ENCODE measurements at places on chromosomes 7 and 10.

DNA sequence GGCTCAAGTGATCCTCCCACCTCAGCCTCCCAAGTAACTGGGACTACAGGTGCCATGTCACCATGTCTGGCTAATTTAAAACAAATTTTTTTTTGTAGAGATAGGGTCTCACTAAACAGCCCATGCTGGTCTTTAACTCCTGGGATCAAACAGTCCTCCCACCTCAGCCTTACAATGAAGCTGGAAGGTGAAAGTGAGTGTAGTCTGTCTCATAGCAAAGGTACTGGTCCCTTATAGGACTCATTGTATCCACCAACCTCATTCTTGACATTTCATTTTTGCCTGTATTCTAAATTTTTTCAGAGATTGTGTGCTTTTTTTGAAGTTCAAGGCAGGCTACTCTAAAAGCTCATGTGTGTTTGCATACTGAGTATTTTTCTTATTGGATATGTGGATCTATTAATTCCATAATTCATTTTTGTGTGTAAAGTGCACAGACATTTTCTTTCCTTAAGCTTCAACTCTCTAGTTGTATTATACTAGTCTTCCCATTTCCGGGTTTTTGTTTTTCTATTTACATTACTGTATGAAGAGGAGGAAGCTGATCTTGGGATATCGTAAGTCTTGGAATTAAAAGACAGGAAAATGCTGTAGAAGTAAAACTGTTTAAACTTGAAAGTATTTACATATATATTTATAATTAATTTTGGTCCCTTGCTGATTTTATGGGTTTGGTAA, 13.3 kb downstream of the KMT2E start:
- DNase-seq, result no peak

DNA sequence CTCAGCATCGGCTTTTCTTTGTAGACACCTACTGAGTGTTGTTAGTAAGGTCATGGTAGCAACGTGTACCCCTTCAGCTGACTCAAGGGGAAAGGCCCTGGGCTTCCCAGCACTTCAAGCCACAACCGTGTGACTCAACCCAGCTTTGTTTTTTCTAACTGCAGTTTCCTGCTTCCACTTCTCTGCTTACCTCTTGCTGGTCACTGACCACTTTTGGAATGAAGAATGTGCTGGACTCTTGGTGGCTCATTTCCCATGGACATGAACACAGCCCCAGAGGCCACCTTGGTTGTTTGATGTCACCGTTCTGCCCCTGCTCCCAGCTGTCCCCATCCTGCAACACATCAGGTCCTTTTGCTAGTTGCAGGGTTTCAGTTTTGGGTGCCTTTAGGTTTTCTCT, 69.5 kb upstream of the ZNF438 start:
- DNase-seq, result no peak

DNA sequence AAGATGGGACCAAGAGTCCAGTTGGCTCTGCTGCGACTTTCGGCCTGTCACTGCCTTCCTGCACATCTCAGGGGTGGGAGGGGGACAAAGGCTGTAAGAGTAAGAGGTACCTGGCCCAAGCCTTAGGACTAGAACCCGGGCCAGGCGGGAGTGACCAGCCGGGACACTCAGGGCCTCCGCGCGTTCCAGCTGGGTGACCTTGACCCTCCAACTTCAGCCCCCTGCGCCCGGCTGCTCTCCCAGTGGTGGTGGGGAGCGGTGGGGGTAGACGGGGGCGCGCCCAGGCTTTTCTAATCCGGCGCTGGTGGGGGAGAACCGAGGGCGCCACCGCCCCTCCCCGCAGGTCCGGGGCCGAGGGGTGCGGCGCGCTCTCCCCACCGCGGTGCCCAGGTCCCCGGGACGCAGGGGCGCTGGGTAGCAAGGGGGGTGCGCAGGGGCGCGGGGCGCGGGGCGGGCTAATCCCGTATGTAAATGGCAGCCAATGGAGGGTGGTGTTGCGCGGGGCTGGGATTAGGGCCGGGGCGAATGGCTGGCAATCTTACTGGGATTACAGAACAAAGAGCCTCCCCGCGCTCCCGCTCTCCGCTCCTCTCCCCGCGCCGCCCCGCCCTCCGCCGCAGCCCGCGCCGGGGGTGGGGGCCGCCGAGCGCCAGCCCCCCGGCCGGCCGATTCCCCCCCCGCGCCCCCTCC, at the start of gene GTF2IRD1:
Gene GTF2IRD1 (plus strand): TSS at position 585 of the 690 bp plus-strand sequence. CDS start 54,175 bp downstream, outside the sequence.
- DNase-seq, result peak; percentile 73

DNA sequence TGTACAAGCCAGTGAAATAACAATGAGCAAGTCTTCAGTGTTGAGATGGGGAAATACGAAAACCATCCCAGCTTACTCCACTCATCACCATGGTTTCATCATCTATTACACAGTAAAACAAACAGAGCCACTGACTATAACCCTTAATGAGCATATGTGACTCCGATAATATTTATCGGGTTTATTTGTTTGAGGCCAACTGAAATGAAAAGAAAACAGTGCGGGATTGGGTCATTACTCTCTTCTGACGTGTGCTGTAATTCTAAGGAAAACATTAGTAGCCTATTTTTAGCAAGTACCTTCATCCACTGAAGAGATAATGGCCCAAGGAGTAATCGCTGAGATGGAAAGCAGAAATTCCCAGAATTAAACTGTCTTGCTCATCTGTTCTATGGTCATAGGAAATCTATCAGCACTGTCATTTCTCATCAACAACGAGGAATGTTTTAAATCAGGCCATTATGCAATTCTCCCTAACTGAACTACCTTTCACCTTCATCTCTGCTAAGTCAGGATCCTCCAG, 716.5 kb downstream of the INHBA start:
- DNase-seq, result no peak

DNA sequence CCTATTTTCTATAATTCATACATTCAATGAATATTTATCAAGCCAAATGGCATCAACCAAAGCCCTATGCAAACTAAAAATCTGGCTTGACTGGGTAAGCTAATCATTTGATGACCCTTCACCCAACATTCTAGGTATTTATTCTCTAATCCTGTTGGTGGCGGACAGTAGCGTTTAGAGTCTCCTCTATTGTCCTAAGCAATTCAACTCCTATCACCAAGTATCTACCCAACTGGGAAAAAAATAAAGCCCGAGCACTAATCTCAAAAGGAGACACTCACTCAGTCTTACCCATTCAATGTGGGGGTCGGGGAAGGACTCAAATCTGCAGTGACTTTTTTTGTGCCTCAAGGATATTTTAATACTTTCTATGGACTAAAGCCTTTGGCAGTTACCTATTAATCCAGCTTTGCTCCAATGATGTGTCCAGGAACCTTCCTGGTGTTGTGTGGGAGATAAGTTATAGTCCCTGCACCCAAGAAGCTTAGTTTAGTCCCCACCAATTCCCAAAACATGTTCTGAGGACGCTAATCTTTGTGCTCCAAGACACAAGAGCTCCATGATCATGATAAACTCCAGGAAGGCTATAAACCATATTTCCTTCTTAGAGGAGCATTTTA, 30.6 kb downstream of the DNMBP start:
- no peak for DNase-seq

DNA sequence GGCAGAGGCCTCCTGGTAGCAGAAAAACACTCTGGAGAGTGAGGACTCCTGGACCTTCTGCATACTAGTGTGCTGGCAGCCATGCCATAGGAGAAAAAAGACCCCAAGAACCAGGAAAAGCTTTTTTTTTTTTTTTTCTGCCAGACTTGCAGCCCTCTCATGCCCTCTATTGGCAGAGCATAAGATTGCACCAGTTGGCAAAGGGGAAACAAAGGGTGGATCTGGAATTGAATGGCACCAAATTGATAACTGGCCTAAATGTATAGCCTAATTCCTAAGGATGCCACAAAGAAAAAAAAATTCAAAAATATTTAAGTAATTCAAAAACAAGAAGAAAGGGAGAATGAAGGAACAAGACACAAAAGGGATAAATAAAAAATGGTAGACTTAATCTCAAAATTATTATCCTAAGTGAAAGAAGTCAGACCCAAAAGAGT, 112.5 kb upstream of the GHITM start:
- peak; percentile 10 for DNase-seq

GRCh38 chr7:77184463-77184862, 15.2 kb downstream of the FGL2 start:
- DNase-seq, result no peak

- DNase-seq, result no peak
These were observed 47.8 kb upstream of the SLF2 start for GRCh38 chr10:100864978-100865377.

DNA sequence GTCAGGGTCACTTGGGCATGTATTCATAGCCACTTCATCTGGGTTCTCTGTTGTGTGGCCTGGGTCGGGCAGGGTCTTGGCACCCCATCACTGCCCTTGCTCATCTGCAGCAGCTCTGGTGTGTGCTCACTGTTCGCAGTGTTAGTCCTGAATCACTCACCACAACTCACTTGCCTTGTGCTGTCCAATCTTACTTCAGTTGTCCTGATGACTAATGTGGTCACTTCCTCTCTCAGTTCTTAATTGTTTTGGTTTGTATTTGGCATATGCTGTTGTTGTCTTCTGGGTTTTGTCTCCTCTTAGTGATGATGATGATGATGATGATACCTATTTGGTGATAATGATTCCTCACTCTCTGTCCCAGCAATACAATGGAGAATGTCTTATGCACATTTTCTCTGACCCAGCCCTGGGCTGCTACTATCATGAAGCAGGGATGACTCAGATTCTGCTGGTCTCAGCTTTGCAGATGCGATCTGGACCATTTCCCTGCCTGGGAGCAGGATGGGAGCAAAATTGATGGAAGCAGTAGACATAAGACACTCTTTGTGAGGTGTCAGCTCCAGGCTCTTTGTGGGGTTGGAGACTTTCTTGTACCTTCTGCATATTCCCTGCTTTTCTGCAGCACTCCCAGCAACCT, 17.0 kb downstream of the ADRA2A start:
- DNase-seq, result no peak

DNA sequence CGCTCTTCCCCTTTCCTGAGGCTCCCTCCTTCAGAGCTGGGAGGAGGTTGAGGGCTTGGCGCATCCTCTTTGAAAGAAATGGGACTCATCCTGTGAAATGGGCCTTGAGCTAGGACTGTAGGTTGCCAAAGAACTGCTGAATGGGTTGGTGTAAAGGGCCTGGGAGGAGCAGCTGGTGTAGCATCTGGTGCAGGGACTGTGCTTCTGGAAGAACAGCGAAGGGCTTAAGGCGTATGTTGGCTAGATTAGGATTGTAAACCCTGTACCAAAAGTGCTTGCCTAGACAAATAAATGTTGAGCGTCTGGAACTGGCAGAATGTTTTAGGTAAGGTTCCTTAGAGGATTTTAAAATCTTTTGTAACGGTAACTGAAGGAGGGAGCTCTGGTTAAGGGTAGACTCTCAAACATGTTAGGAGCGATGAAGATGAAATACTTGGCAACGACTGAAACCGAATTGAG, 563 bp downstream of the STAM start:
- no peak for DNase-seq

DNA sequence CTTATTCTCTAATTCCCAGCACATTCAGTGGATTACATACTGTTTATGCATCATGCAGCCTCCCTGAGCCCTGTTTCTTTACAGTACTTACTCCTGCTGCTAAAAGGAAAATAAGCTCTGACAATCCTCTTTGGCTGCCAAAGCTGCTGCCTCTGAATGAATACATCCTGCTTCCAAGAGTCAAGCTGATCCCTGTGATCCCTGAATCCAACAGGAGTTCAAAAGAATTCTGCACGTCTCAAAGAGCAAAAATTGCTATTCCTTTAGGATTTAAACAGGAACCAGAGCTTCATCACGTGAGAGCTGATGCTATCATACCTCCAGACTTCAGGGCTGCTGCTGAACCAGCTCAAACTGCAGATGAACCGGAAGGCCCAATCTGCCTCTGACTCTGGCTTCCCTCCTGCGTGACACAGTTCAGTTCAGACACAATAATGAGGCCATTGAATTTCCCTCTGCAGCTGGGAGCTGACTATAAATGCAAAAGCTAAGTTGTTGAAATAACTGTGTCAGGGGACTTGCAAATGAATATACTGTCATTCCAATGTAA, 851.0 kb upstream of the PHF14 start:
- DNase-seq, result no peak

- DNase-seq, result no peak
These were observed 65.6 kb upstream of the PDGFA start for GRCh38 chr7:585229-585711.

DNA sequence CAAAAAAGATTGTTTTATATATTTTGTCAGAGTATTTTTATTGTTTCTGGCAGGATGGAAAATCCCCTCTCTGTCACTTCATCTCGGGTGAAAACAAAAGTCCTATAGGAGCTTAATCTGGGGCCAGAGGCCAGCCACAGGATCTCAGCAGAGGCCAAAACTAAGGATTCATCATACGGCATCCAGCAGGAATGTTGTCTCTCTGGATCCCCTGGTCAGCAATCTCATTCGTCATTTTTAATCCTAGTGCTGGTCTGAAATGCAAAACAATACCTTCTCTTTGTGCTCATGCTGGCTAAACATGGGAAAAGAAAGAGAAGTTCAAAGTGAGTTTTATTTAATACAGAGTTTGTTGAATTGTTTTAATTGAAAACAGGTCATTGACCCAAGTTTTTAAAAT, 482.5 kb upstream of the AUTS2 start:
- DNase-seq, result no peak

- DNase-seq, result no peak
These were observed 41.6 kb downstream of the PIK3AP1 start for GRCh38 chr10:96678725-96679124.

GRCh38 chr7:96708872-96709271, 774 bp downstream of the SEM1 start:
- DNase-seq, result no peak

DNA sequence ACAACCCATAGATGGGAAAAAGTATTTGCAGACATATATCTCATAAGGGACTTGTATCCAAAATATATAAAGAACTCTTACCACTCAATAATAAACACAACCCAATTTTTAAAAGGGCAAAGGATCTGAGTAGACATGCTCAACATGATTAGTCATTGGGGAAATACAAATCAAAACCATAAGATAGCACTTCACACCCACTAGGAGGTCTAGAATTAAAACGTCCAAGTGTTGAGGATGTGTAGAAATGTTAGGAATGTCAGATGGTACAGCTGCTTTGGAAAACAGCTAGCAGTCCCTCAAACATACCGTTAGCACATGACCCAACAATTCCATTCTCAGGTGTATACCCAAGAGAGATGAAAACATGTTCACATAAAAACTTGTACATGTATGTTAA, 8.3 kb downstream of the PSTK start:
- no peak for DNase-seq

DNA sequence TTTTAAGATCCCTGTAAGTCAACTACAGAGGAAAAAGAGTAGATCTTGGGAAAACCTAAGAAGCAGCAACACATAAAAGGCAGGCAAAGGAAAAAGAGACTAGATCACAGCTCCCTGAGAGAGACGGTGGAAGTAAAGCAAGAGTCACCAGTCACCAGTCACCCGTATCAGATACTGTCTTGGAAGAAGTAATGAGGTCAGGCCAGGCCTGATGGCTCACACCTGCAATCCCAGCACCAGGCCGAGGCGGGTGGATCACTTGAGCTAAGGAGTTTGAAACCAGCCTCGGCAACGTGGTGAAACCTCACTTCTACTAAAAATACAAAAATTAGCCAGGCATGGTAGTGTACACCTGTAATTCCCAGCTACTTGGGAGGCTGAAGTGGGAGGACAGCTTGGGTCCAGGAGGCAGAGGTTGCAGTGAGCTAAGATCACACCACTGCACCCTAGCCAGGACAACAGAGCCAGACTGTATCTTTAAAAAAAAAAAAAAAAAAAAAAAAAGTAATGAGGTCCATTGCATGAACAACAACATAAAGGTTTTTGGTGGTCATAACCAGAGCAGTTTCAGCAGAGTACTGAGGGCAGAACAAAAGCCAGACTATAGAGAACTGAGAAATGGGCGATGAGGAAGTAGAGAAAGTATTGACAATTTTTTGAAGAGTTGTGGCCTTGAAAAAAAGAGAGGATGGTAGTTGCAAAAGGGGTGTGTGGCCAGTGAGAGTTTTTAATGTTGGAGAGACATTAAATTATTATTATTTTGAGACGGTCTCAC, 16.9 kb downstream of the ZNF713 start:
- no peak for DNase-seq

- no peak for DNase-seq
These were observed 1.2 kb upstream of the SPACDR start for GRCh38 chr7:100465299-100465698.

Data from HepG2 (cell line).